ENCODE measurements at places on chromosomes 11 and 22. TPM values are rescaled to one million over a fixed set of nuclear protein-coding genes. Genes with fewer than 3 reads are reported as not detected.

PHLDA2 gene
- total RNA-seq, result not detected

FOLR2 gene
- total RNA-seq, result 133 TPM

DRD4 gene
- total RNA-seq, result not detected

PUS3 gene
- total RNA-seq, result 5.5 TPM

MICALL1 gene
- total RNA-seq, result 24.5 TPM

RAB6A gene
- total RNA-seq, result 132 TPM

LARGE1 gene
- total RNA-seq, result 19.4 TPM

APOL5 gene
- not detected for total RNA-seq

ANO1 gene
- 1.5 TPM for total RNA-seq

OR52E8 gene
- total RNA-seq, result not detected

CCDC89 gene
- total RNA-seq, result 2.2 TPM

ZNF215 gene
- total RNA-seq, result 0.66 TPM

NCF4 gene
- 18.8 TPM for total RNA-seq

OR2AG1 gene
- total RNA-seq, result not detected

B3GAT3 gene
- 19.0 TPM for total RNA-seq

HEPACAM gene
- 13.5 TPM for total RNA-seq

RSF1 gene
- 58.6 TPM for total RNA-seq

UPK2 gene
- total RNA-seq, result not detected

OR5T1 gene
- total RNA-seq, result not detected

PLA2G6 gene
- 129 TPM for total RNA-seq

SLC22A6 gene
- total RNA-seq, result not detected

GSTT2B gene
- 7.5 TPM for total RNA-seq

GPR83 gene
- not detected for total RNA-seq

GVQW3 gene
- 0.88 TPM for total RNA-seq

INPP5J gene
- not detected for total RNA-seq

EXPH5 gene
- 4.1 TPM for total RNA-seq

LGALS12 gene
- 30.2 TPM for total RNA-seq

LRRC75B gene
- total RNA-seq, result 5.1 TPM

OR52N4 gene
- not detected for total RNA-seq

POU2F3 gene
- not detected for total RNA-seq

TMEM191B gene
- not detected for total RNA-seq

OR6X1 gene
- not detected for total RNA-seq

All from subcutaneous adipose tissue (tissue), 4 donors.